ENCODE measurements at places on chromosomes 2 and 18.

GRCh38 chr2:64876137-64876647 is 113.0 kb upstream of the SLC1A4 start:
- no peak for DNase-seq

DNA sequence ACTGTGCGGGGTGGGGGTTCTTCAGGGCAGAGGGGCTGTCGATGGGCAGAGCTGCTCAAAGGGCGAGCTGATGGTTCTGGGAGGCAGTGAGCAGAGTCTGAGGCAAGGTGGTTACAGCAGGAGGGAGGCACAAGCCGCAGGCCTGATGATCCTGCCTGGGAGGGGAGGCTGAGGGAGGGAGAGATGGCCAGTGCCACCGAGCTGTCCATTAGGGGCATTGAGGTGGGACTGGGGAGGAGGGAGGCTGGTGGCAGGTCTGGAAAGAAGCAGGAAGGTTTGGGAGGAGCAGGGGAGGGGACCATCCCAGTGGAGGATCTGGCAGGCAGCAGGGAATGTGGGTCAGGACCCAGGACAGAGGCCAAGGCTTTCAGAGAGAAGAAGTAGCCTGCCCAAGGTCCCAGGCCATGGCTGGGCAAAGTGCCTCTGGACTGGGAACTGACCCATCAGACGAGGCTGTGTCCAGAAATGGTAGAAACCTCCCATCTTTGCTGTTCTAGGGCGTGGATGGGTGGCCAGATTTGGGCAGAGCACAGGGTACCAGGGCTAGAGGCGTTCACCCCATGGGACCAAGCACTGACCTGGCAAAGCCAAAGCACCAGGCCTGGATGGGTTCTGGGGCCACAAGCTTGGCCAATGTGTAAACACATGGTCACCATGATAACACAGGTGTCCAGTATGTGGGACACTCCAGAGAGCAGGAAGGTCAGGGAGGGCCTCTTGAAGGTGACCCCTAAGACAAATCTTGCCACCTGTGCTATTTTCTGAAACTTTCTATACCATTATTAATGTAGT is 55.5 kb downstream of the INHBB start:
- no peak for DNase-seq

DNA sequence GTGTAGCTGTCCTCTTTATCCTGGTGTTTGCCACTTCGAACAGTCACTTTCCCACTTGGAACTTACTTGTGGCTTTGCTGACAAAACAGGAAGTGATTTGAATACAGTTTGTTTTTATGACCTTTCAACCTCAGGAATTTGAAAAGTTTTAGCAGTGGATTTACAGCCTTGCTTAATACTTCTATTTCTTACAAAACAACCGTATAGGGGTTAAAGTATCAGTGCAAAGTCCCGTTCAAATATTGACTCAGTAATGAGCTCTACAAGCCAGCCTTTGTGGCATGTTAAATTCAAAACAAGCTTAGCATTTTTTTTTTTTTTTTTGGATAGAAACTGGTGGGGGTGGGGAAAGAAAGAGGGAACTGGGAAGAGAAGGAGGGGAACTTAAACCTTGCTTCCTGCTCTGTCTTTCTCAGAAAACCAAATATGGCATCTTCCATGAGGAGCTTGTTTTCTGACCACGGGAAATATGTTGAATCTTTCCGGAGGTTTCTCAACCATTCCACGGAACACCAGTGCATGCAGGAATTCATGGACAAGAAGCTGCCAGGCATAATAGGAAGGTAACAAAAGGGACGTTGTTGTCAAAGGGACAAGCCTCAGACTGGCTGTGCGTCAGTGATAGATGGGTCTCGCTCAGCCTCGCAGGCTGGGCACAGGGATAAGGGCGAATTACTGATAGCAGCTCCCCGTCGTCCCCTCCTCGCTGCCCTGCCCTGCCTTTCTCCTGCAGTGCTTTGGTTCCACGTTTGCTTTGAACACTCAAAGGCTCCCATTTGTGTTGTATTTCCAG is at the start of gene HNMT:
HNMT (plus strand) TSS at position 408 of the 793 bp plus-strand sequence; CDS start at position 427, 19 bp downstream.
- peak; percentile 81 for DNase-seq

GRCh38 chr2:113992090-113992489 is 102.2 kb downstream of the ACTR3 start:
- no peak for DNase-seq

- no peak for DNase-seq
These were observed 28.4 kb upstream of the SELENOI start for GRCh38 chr2:26317377-26318105.

DNA sequence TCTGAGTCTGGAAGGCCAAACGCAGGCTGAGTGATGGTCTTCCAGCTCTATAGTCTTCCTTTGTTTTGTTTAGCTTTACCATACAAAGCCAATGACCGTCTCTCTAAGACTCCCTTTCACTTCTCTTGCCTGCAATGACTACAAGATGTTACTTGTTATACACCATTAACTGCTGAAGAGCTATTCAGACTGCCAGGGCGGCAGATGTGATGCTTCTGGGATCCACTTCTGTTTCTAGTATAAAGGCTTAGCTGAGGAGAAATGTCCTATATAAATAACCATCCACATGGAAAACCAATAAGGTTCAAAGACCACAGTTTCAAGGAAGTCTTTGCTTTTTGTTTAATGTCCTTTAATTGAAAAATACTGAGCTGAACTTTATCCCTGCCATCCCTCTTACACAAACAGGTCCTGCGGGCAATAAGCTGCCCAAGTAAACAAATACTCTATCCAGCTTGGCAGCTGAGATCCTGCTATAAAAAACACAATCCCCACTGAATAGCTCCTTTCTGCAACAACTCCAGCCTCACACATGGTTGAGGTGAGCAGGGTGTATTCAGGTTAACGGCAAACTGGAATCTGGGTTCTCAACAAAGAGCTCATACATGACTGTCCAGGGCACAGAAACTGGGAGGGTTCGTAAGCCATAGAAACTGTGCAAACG is 124.6 kb downstream of the VIT start:
- DNase-seq = no peak

DNA sequence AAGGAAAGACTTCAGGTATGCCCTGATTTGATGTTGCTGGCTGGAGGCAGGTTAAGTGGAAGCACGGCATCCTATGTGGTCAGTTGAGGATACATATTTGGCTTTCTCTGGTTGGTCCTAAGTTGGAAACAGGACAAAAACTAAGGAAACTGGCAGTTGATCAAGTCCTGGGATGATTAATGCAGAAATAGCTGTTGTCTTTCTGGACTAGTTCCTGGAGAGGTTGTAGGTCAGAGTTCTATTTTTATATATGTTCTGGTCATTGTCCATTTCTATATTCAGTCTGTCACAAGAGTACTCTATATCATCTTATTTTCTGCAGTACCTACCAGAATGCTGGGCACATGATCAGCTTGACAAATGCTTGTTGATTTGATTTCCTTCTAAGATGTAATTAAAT is 4.0 kb upstream of the SLC35F5 start:
- no peak for DNase-seq

- DNase-seq = no peak
These were observed 19.1 kb downstream of the LIMS1 start for GRCh38 chr2:108553209-108553919.

GRCh38 chr2:6657855-6658254 is 207.9 kb downstream of the CMPK2 start:
- DNase-seq = no peak

GRCh38 chr2:176643646-176644045 is 374.4 kb downstream of the MTX2 start:
- DNase-seq = no peak

DNA sequence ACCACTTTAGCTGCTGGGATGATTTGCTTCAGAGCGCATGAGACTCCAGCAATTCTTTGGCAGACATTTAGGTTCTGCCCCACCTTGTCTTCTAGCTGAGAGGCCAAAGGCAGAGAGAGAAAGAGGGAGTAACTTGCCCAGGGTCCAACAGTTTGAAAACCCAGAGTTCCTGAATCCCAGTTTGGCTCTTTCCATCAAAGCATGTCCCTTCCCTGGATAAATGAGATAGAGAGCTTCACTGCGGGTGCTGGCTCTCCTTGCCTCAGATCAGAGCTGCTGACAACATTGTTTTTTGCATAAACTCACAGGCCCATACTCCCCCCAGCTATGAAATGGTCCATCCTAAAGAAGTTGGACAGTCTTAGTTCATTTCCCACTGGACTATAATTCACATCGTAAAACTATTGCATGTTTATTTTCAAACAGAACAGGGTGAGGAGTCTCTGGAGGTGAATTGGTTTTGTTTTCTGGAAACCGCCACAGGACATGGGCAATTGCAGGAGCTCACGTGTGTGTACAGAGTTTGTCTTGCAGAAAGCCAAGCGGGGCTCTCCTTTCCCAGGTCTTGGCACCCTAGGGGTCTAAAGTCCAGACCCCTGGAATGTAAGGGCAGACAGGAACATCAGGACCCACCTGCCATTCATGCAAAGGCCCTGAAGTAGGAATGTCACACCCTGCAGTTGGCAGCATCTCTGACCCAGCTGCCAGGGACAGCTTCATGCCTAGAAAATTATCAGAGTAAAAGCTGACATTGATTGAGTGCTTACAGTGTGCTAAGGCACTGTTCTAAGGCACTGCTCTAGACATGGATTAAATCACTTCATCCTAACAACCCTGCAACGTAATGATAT is 25.0 kb upstream of the SLC14A2 start:
- DNase-seq = no peak

GRCh38 chr18:22279741-22280452 is 110.5 kb downstream of the GATA6 start:
- DNase-seq = no peak

GRCh38 chr2:222653280-222653679 is 2.6 kb downstream of the FARSB start:
- no peak for DNase-seq

- DNase-seq = peak; percentile 55
These were observed 6.5 kb downstream of the SPR start for GRCh38 chr2:72893594-72894319.

GRCh38 chr2:118857677-118858484 is 10.4 kb upstream of the EN1 start:
- no peak for DNase-seq

DNA sequence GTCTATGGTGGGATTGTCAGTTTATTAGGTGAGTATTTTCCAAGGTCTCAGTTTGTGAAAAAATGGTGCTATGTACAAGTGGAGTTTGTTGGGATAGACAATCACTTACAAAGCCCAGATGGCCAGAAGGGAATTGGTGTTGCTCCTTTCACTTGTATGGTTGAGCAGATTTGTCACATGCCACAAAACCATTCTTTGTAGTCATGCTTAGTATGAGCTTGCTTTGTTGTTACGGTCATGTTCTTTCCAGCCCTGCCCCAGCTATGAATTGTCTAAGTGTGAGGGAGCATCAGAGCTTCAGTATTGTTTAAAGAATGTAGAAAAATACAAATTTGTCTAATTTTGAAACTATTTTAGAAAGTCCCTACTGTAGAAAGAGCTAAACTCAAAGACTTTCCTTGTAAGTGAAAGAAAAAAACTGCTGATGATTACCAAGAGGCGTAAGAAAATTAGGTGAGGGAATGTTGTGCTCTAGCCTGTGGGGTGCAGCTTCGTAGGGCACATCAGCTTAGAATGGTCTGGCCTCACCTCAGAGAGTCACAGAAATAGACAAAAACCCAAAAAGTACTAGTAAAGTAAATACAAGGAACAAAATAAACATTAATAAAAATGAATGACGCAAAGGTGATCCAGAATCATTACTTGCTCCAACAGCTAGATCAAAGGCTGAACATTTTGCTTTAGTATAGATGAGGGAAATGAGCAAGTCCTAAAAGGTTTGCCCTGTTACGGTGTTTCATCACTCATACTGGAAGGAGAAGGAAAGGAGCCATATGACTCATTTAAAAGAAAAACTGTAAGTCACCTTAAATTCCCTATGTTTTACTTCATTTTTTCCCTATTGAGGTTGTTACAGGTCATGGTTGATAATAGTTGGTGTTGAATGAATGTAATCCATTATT is 9.2 kb downstream of the TGIF1 start:
- DNase-seq = no peak

DNA sequence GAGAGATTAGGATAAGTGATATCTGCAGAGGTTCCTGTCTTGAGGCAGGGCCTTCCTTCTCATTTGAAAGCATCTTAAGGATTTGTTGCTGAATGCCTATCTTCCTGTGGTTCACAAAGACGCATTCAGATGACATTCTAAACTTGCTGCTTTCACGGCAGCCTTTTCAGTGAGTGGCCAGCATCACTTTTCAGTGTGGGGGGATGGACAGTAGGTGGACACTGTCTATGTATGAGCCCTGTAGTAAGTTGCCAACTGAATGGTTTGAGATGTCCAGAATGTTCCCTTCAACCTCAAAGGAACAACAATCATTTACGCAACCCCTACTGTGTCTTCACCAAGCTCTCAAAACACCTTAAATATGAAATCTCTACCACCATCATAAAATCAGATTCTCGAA is 46.6 kb downstream of the SETBP1 start:
- DNase-seq = no peak

DNA sequence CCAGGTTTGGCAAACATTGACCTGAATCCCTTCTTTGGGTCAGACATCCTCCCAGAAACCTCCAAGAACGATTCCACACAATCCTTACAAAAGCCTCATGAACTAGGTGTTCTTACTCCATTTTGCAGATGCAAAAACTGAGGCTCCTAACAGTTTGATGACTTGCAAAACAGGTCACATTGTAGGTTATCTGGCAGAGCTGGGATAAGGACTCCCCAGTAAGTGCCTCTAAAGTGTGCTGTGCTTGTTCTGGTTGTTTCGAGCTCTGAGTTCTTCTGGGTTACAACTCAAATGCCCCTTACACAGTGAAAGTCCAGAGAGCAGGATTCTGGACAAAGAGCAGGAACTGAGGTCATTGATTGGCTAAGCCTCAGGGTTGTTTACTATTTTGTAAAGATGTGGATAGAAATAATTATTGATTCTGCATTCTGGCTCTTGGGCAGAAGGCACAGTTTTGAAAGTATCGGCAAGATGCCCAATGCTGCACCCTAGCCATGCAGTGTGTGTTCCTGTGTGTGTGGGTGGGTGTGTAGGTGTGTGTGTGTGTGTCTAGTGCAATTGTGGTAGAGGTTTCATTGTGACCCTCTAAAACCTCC is 17.0 kb upstream of the IGFBP2 start:
- no peak for DNase-seq

DNA sequence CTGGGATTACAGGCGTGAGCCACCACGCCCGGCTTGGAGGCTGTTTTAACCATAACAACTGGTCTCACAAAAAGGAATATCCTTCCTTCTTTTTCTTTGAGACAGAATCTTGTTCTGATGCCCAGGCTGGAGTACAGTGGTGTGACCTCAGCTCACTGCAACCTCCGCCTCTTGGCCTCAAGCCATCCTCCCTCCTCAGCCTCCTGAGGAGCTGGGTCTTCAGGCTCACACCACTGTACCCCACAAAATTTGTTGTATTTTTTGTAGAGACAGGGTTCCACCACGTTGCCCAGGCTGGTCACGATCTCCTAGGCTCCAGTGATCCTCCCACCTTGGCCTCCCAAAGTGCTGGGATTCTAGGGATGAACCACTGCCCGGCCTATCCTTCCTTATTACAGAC is 21.7 kb downstream of the CTIF start:
- no peak for DNase-seq

Data from OCI-M1 (cell line).